ENCODE measurements at places on chromosomes 7 and 10.

DNA sequence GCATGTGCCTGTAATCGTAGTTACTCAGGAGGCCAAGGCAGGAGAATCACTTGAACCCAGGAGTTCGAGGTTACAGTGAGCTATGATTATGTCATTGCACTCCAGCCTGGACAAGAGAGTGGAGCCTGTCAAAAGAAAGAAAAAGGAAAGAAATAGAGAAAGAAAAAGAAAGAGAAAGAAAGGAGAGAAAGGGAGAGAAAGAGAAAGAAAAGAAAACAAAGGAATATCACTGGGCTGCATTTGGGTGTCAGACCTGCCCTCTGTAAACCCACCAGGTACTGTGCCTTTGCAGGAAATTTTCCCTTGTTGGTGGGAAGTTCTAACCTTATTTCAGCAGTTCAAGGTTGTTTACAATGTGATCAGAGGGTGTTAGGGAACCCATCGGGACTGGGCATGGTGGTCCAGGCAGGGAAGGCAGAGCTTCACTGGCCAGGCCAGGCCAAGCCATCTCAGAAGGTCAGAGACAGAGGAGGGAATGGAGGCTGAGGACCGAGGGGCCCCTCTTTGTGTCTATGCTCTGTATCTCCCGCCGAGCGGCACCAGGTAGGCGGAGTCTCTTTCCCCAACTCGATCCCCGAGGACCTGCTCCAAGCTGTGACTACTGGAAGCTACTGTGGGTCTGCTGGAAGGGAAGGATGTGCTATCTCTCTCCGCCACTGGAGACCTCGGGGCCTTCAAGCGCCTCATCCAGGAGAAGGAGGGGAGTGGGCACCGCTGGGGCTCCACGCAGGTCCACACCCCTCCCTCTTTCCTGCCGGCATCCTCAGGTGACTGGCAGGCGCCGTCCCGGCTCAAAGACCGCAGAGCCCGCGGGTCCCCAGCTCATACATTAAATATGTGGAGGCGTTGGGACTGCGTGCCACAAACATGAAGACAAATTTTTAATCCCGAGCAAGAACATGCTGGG lies 15.2 kb upstream of the KAZALD1 start:
- no peak for DNase-seq

DNA sequence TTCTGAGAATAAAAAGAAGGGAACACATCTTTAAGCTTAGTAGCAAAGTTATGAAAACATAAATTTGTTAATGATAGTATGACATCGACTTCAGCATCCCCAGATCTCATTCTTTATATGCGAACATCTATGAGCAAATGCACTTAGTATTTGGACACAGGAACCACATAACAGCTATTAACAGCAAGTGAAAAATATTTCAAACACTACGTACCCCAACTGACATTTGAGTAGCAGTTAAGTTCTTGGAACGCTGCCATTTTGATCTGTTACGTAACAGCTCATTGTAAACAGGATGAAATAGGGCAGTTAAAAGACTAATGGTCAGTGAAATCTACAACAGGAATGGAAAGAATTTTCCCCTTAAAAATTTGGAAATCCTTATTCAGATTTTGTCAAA lies 428.9 kb downstream of the TNS3 start:
- DNase-seq, result peak; percentile 45

DNA sequence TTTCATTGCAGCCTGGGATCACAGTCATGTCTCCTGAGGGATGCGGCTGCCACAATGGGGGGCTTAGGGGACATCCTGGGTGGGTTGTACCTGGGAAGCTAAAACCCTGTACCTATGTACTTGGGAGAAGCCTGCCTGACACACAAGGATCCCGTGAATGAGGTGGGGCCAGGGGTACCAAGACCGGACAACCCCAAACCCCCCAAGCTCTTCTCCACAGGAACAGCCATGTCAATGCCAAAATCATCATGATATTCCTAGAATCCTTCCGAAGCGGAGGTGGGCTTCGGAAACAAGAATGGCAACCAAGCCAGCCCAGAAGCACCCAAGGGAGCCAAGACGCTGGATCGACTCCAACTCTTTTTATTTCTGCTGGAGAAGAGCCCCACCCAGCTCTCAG lies 260.3 kb upstream of the TCERG1L start:
- no peak for DNase-seq

GRCh38 chr10:127196282-127197153 lies at the start of gene INSYN2A:
TSS of gene INSYN2A (minus strand) at chr10:127196591. CDS start at chr10:127176395, 20,196 bp downstream.
- DNase-seq, result no peak

- no peak for DNase-seq
These were observed at the start of gene RGR for GRCh38 chr10:84244651-84245270. TSS of gene RGR (plus strand) at chr10:84245053. CDS start at chr10:84245091, 38 bp downstream.

DNA sequence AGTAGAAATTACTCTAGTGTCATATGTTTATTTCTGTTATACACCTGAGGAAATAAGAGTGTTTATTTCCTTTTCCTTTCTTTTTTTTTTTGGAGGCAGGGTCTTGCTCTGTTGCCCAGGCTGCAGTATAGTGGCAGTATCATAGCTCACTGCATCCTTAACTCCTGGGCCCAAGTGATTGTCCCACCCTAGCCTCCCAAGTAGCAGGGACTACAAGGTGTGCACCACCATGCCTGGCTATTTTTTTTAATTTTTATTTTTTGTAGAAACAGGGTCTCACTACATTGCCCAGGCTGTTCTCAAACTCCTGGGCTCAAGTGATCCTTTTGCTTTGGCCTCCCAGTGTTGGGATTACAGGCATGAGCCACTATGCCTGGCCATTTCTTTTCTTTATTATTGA lies 37.8 kb downstream of the TBC1D12 start:
- no peak for DNase-seq

DNA sequence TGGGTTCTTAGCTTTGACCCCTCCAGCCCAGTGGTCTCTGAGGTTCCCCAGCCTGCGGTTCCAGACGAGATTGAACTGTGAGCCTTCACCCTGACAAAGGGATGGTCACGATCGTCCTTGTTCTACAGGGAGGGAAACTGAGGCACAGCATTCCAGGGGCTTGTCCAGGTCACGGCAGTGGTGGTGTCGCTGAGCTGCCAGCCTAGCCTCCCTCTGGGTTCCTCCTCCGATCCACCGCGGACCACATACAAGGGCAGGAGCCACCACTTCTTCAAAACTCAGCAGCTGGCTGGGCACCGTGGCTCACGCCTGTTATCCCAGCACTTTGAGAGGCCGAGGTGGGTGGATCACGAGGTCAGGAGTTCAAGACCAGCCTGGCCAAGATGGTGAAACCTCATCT lies 35.8 kb downstream of the ELFN1 start:
- DNase-seq, result no peak

DNA sequence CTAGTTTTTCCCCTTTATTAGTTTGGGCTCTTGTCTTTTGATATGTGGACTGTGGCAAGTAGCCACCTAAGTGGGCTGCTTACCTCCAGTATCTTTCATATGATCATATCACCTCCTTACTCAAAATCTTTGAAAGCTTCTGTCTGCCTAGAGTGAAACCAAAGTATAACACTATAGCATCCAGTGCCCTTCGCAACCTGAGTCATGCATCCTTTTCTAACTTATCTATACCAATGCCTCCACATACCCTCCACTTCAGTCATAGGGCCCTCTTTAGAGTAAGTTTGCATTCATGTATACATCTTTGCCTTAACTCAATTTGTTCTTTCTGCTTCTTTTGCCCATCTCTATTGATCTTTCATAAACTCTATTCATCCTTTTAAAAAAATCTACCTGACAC lies 15.7 kb upstream of the MACC1 start:
- DNase-seq, result no peak

DNA sequence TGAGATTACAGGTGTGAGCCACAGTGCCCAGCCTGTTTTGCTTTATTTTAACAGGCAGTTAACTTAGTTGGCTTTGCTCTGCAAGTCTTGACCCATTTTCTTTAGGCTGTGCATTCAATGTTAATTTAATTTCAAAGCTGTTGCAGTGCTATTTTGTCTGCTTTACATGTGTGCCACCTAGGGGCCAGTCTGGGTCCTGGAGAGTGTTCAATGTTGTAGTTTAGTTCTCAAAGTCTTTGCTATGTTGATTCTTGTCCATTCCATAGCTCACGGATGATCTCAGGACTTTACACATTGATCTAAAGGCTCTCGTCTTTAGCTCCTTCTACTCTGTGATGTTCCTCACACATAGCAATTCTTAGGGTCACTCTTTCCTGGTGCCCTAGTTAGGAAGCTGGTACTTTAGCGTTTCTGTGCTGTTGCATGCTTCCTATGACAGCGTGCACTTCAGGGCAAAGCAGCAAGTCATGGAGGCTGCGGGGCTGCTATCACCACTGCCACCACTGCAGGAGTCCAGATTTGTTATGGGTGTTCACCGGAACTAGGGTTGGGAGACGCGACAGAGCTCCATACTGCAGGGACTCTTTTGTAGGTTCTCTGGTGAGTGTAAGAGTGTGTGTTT lies 16.4 kb upstream of the ABCA13 start:
- DNase-seq, result peak; percentile 63

GRCh38 chr10:72328829-72329204 lies 25.9 kb downstream of the DNAJB12 start:
- DNase-seq, result peak; percentile 77

- no peak for DNase-seq
These were observed 269.6 kb upstream of the ZMIZ1 start for GRCh38 chr10:78798976-78799730.

- peak; percentile 96 for DNase-seq
These were observed 386.7 kb upstream of the NPVF start for GRCh38 chr7:25615003-25615402.

DNA sequence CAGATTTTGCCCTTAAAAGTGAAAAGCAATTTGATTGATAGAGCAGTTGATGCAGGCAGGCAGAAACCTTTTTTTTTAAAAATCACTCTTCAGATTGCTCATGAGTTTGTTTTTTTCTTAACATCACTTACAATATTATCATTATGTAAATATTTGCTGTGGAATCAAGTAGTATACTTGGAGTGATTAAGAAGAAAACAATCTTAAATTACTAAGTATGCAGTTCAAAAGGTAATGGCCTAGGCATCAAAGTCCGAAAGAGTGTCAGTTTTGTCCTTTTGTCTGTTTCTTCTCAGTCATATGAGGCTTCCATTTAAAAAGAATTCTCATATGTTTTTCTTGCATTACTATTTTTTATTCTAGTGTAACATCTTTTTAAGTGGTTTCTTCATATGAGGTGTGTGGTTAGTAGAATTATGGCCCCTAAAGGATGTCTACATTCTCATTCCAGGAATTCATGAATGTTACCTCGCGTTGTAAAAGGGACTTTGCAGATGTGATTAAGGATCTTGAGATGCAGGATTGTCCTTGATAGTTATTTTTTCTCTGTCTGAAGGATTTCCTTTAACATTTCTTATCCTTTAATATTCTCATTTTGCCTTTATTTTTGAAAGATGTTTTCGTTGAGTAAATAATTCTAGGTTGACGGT lies 44.0 kb downstream of the BICC1 start:
- no peak for DNase-seq

- DNase-seq, result no peak
These were observed 2.5 kb downstream of the ACTR3B start for GRCh38 chr7:152762056-152762455.

DNA sequence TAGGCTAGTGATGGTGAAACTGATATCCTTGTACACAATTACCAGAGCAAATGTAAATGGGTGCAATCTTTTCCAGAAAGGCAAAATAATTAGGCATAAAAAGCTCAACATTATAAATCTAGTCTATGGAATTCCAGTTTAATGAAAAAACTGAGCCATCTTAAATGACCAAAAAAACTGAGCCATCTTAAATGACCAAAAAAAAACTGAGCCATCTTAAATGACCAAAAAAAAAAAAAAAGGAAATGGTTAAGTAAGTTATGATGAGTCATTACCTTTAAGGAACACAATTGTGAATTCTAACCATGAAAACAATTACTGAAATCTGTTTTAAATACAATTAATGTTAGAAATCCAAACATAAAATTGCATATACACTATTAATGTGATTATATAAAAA lies 25.3 kb downstream of the USP6NL start:
- peak; percentile 21 for DNase-seq

- no peak for DNase-seq
These were observed 72.3 kb upstream of the FAM13C start for GRCh38 chr10:59434463-59435321.

- no peak for DNase-seq
These were observed 394.6 kb downstream of the SDK1 start for GRCh38 chr7:3695602-3696001.

DNA sequence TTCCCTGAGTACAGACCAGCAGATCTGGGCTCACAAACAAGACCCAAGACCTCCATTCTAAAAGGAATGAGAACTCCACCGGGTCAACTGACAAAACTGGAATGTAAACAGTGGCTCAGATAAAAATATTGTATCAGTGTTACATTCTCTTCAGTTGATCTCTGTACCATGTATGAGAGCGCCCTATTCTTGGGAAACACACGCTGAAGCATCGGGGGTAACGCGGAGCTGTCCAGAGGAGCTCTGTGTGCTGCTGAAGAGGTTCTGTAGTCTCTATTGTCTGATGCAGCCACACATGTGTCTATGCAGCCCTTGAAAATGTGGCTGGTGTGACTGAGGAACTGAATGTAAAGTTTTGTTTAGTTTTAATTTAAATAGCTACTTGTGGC lies 39.7 kb downstream of the HIPK2 start:
- no peak for DNase-seq

DNA sequence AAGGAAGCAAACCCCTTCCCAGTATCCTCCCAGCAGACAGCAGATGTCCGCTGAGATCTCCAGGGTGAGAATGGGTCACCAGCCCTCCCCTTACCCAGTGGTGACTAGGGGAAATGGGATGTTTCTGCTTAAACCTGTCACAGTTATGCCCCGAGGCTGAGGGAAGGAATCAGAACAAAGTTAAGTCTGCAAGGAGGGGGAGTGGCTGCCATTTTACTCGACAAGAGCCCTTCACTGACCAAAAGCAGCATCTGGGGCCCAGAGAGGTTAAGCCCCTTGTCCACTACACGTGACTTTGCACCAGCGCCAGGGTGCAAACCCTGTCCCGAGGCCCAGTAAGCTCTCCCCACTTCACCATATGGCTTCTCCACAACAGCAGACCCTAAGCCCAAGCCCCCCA lies 4.6 kb upstream of the NANOS1 start:
- DNase-seq, result no peak

DNA sequence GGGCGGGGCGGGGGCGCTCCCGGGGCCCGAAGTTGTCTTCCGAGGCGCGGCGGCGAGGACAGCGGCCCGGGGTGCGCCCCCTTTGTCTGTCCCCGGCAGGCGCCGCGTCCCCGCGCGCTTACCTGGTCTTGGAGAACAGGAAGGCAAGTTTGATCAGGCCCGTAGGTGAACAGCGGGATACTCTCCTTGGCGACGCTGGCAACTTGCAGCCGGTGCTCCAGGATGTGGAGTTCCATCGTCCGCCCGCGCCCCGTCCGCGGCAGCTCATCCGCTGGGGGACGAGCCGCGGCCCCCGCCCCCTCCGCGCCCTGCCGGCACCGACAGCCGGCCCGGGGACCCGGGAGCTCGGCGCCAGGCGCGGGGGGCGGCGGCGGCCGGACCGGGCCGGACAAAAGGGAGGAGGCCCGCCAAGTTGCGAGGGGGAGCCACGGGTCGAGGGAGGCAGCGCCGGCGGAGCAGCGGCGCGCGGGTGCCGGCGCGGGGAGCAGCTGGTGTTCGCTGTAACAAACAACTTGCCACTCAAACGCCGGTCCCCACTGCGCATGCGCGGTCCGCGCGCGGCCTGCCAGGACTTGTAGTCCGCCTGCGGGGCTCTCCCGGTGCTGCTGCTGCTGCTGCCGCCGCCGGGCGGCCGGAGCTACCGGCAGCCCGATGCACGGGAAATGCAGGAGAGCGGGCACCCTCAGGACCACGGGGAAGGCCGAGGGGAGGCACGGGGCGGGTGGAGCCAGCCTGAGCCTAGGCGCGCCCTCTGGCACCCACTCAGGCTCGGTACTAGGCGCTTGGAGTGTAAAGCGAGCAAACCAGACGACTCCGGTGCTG lies 35.6 kb upstream of the SPDYE3 start:
- peak; percentile 98 for DNase-seq
